Activated gamma-delta T cell treated with anti-CD3 and anti-CD28 coated beads, Interleukin-2, amount 50 U/mL, for 16 hours (primary cell): ENCODE measurements at places on chromosomes 3 and 15.

- no peak for DNase-seq
Measured at GRCh38 chr3:27591312-27592210, 107.4 kb upstream of the SLC4A7 start.

DNA sequence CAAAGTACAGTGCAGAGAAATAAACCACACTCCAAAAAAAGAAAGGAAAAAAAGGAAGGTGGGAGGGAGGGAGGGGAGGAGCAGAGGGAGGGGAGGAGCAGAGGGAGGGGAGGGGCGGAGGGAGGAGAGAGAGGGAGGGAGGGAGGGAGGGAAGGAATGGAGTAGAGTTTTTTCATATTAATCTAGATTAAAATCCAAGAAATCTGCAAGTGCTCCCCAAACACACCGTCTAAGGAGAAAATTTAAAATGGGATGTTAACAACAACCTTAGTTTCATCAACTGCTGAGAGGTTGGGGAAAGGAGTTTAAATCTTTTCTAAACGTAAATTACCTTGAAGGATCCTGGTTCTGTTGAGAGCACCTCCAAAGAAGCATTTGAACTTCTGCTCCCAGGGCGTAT lies 6.6 kb downstream of the FSIP1 start:
- DNase-seq, result no peak

DNA sequence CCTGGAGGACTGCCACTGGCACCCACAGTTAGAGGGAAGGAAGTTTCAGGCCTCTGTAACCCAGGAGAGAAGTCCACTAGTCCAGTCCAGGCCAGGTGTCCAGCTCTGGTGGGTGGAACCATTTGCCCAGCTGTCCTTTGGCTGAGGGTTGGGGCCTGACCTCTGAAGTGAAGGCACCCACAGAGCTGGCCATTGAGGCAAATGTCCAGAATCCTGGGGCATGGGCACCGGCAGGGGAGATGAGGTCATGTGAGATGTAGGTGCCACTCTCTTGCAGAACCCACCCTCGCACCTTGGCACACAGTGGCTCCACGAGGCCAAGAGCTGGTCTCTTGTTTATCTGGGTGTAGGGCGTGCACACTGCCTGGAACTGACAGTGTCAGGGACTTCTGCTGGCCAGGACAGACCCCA lies 162.8 kb downstream of the SMAD6 start:
- no peak for DNase-seq

DNA sequence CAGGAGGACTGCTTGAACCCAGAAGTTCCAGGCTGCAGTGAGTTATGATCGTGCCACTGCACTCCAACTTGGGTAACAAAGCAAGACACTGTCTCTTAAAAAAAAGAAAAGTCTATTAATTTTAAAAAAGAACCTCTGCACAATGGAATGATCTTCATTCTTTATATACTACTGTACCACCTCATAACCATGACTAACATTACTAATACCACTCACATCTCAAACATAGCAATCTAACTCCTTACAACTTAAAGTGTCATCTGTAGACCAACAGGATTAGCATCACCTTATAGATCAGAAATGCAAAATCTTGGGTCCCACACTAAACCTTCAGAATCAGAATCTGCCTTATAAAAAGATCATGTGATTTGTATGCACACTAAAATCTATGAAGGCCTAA lies 48.8 kb upstream of the MAP4 start:
- no peak for DNase-seq

DNA sequence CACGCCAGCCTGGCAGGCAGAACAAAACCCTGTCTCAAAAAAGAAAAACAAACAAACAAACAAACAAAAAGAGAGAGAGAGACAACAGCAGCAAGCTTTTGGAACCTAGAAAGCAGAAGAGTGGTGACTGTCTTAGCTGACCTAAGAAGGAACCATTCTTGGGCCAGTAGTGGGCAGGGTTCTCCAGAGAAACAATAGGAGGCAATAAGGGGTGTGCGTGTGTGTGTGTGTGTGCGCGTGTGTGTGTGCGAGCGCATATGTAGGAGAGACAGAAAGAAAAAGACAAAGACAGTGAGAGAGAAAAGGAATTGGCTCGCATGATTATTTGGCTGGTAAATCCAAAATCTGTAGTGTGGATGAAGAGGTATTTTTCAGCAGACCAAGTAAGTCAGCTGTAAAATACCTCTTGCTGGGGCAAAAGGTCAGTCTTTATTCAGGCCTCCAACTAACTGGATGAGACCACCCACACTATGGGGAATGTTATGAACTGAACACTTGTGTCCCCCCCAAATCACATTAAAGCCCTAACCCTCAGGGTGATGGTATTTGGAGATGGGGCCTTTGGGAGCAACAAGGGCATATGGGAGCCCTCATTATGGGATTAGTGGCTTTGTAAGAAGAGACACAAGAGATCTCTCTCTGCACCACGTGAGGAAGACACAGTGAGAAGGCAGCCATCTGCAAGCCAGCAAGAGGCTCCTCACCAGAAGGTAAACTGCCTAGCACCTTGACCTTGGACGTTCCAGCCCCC lies 15.1 kb upstream of the BLM start:
- DNase-seq, result no peak

DNA sequence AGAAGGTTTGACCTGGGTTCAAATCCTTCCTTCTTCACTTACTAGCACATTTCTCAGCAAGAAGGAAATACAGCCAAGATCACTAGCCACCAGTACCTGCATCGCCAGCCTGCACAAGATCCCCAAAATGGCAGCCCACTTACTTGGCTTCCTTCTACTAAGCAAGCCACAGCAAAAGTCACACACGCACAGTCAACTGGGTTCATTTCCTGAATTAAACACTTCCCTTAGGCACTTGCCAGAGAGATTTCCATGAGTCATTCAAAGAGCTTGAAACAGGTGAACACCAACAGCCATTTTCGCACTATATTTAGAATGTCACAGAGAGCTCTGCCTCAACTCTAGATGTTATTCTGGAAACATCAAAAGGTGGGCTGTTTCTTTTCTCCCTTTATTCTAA lies 42.6 kb downstream of the MGLL start:
- no peak for DNase-seq
